ENCODE measurements at places on chromosomes 7 and 10.
A peak's percentile ranks its signal among the peaks of the same experiment; 100 is the strongest.

DNA sequence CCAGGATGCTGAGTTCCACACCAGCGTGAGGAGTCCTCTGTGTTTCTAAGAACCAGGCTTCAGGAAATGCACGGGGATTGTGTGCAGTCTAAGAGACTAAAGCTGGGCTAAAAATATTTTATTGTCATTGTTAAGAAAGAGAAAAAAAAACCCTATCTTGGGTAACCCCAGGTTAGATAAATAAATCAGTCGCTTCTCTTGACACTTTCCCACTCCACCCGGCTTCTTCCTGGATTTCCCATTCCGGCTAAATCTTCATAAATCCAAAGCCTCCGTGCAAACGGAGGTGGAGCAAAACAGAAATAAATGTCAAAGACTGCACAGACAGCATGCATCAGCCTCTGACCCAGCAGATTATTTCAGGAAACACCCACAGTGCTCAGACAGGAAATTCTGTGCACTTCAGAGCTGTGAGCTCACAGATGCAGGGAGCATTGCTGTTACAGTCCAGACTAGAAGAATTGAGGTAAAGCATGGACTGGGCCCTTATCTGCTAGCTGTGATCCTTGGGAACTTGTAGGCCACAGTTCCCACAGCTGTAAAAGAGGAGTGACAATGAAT, 44.8 kb upstream of the GRID1 start:
- peak; percentile 79 for DNase-seq

GRCh38 chr7:44673324-44673723, 66.9 kb downstream of the OGDH start:
- DNase-seq: no peak

GRCh38 chr7:35646289-35647023, 48.5 kb downstream of the HERPUD2 start:
- DNase-seq: peak; percentile 47

GRCh38 chr7:95546647-95547046, 49.7 kb downstream of the PDK4 start:
- DNase-seq: no peak

- no peak for DNase-seq
These were observed 66.3 kb downstream of the CHST15 start for GRCh38 chr10:124027031-124027611.

GRCh38 chr10:79277579-79278269, 69.5 kb upstream of the PPIF start:
- no peak for DNase-seq

GRCh38 chr7:14016950-14017349, 27.5 kb upstream of the ETV1 start:
- no peak for DNase-seq

DNA sequence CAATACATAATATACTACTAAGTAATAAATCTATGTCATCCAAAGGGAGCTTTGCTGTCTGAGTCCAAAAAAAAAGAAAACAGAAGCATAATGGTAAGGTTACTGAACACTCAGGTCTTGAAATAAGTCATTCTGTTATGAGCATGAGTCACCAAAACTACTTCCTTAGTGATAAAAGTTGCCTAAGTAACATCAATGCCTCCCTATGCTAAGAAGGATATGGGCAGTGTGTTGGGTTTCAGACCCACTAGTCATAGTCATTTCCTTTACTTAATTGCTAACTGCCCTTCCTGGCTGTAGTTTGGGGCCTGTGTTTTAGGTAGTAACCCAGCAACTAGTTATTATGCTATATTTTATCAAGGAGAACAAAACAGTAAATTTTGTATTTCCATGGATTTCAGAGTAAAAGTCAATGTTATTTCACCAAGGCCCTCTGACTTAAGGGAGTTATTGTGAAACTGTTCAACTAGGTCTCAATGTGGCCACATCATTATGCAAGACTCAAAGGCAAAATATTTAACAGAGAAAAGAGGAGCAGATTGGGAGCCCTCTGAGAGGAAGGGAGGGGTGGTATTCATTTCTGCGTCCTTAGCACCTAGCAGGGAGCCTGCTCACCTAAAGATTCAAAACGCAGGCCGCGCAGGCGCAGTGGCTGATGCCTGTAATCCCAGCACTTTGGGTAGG, 11.7 kb upstream of the VIM start:
- DNase-seq: peak; percentile 91

- DNase-seq: no peak
These were observed 20.3 kb upstream of the PCBD1 start for GRCh38 chr10:70908406-70909296.

GRCh38 chr7:16918288-16918895, 36.6 kb upstream of the AGR3 start:
- peak; percentile 65 for DNase-seq

- no peak for DNase-seq
These were observed 177.2 kb downstream of the SEC23IP start for GRCh38 chr10:120069700-120070099.

- no peak for DNase-seq
These were observed 112.7 kb downstream of the ACTR3B start for GRCh38 chr7:152872061-152872744.

DNA sequence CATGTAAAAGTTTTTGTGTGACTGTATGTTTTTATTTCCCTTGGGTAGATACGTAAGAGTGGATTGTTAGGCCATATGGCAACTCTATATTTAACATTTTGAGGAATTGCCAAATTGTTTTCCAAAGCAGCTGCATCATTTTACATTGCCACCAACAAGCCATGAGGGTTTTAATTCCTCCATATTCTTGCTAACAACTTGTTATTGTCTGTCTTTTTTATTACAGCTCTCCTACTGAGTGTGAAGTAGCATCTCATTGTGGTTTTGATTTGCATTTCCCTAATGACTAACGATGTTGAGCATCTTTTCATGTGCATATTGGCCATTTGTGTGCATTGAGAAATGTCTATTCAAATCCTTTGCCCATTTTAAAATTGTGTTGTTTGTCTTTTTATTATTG, 94.9 kb downstream of the CARD11 start:
- DNase-seq: no peak

- DNase-seq: no peak
These were observed 115.6 kb downstream of the CDK6 start for GRCh38 chr7:92720604-92721350.

DNA sequence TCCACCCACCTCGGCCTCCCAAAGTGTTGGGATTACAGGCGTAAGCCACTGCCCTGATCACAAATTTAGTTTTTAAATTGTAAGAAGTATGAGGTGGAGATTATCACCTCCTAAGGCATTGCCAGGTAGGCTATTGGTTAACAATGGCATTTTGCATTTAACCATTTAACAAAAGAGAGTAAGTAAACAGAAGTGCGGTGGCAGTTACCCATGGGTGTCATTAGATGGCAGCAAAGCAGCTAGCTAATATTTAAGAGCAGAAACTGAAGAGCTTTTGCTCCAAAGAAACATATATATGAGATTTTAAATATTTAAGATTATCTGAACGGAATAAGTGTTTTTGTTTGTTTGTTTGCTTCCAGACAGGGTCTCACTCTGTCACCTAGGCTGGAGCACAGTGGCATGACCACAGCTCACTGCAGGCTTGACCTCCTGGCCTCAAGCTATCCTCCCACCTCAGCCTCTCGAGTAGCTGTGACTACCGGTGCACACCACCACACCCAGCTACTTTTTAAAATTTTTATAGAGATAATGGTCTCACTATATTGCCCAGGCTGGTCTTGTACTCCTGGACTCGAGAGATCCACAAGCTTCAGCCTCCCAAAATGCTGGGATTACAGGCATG, 325.5 kb upstream of the C7orf33 start:
- DNase-seq: peak; percentile 39

All from KBM-7 (cell line).